ENCODE measurements at places on chromosomes 12 and 14. TPM values are rescaled to one million over a fixed set of nuclear protein-coding genes. Genes with fewer than 3 reads are reported as not detected.

DNA sequence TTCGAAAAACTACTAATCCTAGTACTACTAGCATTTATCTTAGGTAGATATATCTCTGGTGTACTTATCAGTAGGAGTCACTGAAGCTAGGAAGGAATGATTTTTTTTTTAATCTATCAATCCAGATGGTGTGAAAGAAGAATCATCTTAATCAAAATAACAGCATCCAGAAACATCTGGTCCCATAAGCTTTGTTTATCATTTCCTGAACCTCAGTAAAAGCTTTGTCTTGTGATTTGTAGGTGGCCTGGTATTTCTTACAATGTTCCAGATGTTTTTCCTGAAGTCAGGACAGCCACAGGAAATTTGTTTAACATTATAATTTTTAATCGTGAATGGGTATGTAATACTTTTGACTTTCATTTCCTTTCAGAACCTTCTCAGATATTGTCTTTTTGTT lies 28.0 kb upstream of the LUM start:
- no peak for DNase-seq

DNA sequence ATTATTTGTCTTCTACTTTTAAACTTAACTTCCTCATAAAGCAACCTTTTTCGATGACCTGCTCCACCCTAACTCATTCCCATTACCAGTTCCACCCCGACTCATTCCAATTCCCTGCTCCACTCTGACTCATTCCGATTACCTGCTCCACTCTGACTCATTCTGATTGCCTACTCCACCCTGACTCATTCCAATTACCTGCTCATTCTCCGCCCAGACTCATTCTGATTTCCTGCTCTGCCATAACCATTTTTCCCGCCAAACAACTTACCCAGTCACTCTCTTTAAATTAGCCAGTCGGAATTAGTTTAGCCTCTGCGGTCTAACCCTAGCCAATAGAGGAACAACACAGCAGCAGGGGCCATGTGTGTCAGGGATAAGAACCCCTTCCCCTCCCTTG lies 249.1 kb downstream of the DPY19L2 start:
- DNase-seq, result no peak

GRCh38 chr12:77847060-77847541 lies 16.4 kb downstream of the NAV3 start:
- DNase-seq, result no peak

DNA sequence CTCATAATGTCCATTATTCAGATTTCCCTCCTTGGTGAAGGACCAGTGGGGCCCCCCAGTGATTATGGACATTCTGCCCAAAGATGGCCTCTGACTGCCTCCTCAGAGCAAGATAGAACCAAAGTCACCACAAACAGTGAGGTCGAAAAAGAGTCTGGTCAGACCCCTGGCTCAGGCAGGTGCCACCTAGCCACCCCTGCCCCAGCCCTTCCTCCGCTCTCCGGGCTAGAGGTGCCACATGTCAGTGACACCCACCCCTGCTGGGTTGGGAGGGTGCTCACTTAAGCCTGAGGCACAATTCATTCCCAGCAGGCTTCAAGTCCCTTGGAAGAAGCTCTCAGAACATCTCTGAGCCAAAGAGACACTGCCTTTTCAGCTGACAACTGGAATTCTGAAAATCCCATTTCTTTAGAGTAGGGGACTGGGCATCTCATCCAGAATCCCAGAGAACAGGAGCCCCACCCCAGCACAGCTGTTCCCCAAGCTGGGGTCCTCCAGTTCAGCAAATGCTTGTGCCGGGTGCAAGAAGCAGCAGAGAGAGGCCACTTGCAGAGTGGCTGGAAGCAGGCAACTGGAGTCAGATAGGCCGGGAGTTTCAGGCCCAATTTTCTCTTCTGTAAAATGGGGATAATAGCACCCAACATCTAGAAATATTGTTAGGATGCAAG lies 50.3 kb downstream of the ISCA2 start:
- no peak for DNase-seq

DNA sequence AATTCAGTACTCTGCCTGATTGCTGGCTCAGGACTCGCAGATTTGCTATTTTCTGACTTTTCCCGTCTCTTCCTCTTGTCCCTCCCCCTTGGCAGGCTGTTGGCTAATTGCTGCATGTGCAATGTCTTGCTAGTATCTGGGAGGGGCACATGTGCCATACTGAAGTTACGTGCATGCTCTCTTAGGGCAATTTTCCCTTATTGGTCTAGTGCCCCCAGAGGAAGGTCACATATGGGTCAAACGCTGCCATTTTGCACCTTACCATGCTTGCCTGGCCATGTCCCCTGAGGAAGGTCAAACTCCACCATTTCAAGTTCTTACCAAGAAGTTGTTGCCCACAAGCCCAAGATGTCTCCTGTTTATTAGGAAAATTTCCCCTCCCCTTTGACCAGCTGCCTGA lies 13.9 kb upstream of the ERC1 start:
- no peak for DNase-seq

GRCh38 chr12:21938879-21939278 lies 2.3 kb downstream of the ABCC9 start:
- no peak for DNase-seq

GRCh38 chr12:89975574-89975973 lies 266.9 kb upstream of the ATP2B1 start:
- DNase-seq, result no peak

DNA sequence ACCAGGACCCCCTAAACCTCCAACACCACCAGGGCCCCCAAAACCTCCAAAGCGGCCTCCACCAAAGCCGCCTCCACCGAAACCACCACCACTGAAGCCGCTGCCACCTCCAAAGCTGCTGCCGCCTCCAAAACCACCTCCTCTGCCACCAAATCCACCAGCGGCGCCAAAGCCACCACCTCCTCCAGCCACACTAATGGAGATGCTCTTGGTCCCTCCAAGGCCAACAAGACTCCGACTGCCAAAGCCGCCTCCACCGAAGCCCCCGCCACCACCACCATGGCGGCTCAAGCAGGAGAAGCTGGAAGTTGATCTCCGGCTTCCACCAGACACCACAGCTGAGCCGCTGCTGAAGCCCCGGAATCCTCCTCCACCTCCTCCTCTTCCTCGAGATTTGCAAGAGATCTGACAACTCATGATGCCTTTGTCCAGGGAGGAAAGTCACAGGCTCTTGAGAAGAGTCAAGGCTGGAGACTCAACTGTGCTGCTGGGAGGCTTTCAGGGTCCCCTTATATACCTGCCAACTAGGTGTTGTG lies at the start of gene KRT2:
TSS of gene KRT2 (minus strand) at position 486 of the 536 bp plus-strand sequence. CDS start at position 417, 69 bp downstream.
- DNase-seq, result no peak

DNA sequence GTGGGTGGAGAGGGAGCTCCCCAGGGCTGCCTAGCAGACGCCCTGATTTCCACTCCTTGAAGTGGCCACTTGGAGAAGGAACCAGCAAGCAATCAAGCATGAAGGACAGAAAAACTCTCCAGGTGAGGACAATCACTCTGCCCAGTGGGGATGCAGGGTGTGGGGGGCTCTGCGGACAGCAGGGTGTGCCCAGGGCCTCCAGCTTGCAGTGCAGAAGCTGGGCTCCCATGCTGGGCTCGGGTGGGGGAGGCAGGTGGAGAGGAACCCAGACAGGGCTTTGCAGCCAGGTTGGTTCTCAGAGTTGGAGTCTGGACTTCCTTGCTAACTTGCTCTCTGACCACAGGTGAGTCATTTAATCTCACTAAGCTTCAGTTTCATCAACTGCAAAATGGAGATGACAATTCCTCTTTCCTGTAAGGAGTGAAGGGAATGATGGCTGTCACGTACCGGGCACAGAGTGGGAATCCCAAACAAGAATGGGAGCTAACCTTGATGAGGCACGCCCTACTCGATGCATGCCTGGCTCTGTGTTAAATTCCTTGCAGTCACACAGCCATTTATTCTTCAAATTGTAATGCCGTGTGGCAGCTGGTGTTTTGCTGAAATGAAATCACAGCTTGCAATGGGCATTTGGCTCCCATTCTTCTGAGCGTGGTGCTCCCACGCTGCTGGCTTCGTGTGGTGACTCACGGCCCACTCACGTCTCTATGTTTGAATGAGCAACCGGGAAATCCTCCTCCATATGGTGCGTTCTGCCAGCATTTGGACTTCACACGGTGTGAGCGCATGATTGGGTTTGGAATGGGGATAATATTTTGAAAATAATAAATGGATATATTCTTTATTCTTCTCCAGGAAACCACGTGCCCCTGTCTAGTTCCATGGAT lies 75.2 kb downstream of the PRIMA1 start:
- DNase-seq, result no peak

DNA sequence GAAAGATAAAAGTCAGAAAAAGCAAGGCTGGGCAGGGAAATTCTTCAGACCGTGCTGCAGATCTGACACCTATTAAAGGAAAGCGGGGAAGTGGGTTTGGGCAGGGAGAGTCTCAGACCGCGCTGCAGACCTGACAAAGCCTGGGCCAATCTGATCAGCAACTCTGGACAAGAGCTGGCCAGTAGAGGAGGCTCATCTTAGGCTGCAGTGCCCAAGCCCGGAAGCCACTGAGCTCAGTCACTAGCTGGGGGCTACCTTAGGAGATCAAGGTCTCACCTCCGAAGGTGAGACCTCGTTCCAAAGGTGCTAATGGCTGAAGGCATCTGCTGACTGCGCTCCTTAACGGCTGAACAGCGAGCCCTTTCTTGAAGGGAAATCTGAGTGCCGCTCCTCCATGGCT lies 60.2 kb downstream of the SINHCAF start:
- DNase-seq, result no peak

DNA sequence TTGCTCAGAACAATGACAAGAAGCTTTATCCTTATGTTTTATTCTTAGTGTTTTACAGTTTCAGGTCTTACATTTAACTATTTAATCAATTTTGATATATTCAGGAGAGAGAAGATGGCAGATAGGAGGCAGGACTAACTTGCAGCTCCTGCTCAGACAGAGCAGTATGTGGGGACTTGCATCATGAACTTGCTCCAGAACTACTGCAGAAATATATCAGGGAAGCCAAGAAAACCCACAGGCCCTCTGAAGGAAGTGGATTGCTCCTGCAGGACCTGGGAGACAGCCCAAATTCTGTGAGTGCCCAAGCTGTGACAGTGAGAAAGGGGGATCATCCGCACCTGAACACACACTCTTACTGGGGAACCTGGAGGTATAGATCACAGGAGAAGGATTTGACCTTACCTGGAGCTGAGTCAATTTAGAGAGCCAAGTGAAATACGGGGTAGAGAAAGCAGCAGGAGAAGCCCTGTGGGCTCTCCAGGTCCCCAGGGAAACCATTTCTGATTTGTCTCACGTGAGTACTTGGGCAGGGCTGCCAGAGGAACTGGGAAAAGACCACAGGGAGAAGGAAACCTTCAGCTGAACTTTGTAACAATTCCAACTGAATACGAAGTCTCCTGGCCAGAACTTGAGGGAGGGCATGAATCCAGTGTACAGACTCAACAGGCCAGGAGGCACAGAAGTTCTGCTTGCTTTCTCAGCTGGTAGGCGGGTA lies 28.9 kb upstream of the TSPAN8 start:
- no peak for DNase-seq

GRCh38 chr12:43750814-43751213 lies 7.8 kb downstream of the PUS7L start:
- DNase-seq, result no peak

- DNase-seq, result no peak
Observed at GRCh38 chr14:100224229-100224866, 14.6 kb upstream of the YY1 start.

GRCh38 chr14:25836636-25837035 lies 761.2 kb downstream of the NOVA1 start:
- no peak for DNase-seq

- DNase-seq, result no peak
Observed at GRCh38 chr12:115108129-115109100, 424.4 kb upstream of the TBX3 start.

DNA sequence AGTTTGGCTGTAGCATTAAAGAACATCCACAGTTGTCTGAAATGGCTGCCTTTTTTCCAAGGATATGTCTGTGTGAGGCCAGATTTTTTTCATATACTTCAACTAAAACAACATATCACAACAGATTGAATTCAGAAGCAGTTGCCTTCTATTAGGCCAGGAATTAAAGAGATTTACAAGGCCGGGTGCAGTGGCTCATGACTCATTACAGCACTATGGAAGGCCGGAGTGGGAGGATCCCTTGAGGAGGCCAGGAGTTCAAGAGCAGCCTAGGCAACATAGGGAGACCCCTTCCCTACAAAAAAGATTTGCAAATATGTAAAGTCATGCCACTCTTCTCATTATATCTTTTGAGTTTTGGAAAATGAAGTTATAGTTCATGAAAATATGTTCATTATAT lies 108.6 kb downstream of the KTN1 start:
- DNase-seq, result no peak

DNA sequence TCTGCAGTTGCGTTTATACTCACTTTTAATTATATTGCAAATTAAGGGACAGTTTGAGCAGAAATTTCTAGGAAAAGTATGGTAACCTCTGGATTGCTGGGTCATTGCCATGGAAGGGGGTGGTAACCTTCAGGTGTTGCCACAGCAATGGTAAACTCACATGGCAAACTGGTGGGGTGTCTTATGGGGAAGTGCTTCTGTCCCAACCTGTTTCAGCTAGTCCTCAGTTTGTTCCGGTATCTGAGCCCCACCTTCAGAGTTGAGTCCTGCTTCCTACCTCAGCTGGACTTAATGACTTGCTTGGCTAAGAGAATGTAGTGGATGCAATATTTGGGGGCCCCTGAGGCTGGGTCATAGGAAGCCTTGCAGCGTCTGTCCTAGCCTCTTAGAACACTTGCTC lies 7.3 kb upstream of the CLMN start:
- DNase-seq, result no peak

- no peak for DNase-seq
Observed at GRCh38 chr14:63875311-63875710, 22.5 kb downstream of the SYNE2 start.

ANO4 gene
- not detected for total RNA-seq

AQP5 gene
- total RNA-seq, result not detected

PTPRB gene
- total RNA-seq, result not detected

DBX2 gene
- not detected for total RNA-seq

ACSM4 gene
- total RNA-seq, result not detected

HOTAIR gene
- total RNA-seq, result not detected

SPX gene
- total RNA-seq, result 0.88 TPM

KERA gene
- not detected for total RNA-seq

PMEL gene
- 0.33 TPM for total RNA-seq

GLIPR1L1 gene
- not detected for total RNA-seq

All from activated CD4-positive, alpha-beta memory T cell treated with anti-CD3 and anti-CD28 coated beads, Interleukin-2, amount 10 ng/mL, durations not matched to agents 7 days and 5 days (primary cell).